ENCODE measurements at places on chromosomes 11 and 22. TPM values are rescaled to one million over a fixed set of nuclear protein-coding genes. Genes with fewer than 3 reads are reported as not detected.
A peak's percentile ranks its signal among the peaks of the same experiment; 100 is the strongest.

The SHISAL1 gene
- total RNA-seq = 1.5 TPM

The PTPRJ gene
- 19.8 TPM for total RNA-seq

The TRIM48 gene
- not detected for total RNA-seq

The CHST1 gene
- total RNA-seq = not detected

The HSPB2 gene
- not detected for total RNA-seq

The OR52E6 gene
- total RNA-seq = not detected

The NEFH gene
- total RNA-seq = not detected

DNA sequence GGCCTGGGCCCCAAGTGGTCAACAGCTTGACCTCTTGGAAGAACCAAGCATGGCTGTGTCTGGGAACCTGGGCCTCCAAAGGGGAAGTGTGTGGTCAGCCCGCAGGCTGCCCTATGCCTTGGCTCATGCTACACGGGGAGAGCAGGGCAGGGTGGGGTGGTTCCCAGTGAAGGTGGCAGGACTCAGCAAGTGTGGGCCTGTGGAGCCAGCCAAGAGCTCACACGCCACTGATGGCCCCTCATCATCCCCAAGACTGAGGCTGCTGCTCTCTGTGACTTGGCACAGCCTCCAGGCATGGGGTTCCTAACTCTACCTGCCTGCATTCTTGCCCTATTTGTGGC, 15.9 kb upstream of the DGCR8 start:
- peaks cover 4% of the 10 kb centered on the region for H3K4me1 ChIP-seq
- H3K27ac ChIP-seq = no peak overlapping the region
- no peak for DNase-seq
- no peaks in the 10 kb centered on the region for H3K27me3 ChIP-seq
- peaks cover 21% of the 10 kb centered on the region for H3K36me3 ChIP-seq

DNA sequence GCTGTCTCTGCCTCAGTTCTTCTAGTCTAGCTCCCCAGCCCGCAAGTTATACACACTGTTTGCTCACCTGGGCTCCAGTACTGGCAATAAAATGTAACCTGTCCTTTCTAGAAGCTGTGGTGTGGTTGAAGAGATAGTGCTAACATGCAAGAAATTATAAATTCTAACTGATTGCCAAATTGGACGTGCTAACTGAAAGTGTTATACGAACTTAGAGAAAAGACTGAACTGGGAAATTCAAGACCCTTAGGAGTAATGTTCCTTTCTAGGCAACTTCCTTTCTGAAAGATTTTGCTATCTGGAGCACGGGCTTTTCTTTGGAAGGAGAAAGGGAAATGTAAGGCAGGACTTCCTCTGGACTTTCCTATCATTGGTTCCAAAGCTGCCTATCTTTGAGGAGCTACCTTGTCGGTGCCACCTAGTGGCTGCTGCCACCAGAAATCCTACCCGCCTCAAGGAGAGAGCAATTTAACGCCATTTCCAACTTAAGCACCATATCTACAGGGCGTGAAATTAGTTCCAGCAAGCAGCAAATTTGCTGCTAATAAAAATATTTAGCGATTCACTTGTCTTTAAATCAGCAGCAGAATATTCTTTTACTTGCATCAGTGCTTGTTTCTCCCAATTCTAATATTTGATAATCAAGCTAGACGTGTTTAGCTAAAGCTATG, 12.7 kb upstream of the TMEM218 start:
- no peak for DNase-seq
- no peaks in the 10 kb centered on the region for H3K36me3 ChIP-seq
- H3K27ac ChIP-seq = no peak overlapping the region
- no peak overlapping the region for H3K4me3 ChIP-seq
- no peaks in the 10 kb centered on the region for H3K27me3 ChIP-seq

DNA sequence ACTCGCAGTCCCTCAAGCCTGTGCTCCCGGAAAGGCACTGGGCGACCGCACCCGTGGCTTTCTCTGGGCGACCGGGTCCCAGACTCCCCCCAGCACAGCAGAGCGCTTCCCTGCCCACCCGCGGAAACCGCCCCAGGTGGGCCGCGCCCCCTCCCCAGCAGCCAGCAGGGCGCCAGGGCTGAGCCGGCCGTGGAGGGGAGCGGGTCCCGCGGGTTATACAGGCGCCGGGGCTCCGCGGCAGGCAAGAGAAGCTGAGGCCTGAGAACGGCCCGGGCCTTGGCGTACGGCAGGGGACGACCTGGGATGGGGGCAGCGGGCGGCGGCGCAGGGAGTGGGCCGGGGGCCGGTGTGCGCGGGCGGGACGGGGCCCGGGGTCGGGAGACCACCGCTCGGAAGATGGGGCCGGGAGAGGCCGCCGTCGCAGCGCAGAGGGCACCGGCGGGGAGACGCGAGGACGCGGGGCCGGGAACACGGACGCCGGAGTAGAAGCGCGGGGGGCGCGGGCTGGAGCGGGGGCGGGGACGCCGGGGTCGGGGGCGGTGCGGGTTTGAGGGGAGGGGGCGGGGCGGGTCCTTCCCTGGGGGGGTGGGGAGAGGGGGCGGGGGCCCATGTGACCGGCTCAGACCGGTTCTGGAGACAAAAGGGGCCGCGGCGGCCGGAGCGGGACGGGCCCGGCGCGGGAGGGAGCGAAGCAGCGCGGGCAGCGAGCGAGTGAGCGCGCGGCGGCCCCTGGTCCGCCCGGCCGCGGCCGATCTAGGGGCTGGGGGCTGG, at the start of gene MDK:
Gene MDK, plus strand, starts transcription at position 622 of the 771 bp plus-strand sequence. CDS start 389 bp downstream, outside the sequence.
- peaks cover 22% of the 10 kb centered on the region for H3K4me1 ChIP-seq
- peak within 1 kb of the TSS; percentile 64 for H3K27ac ChIP-seq
- peaks cover 13% of the 10 kb centered on the region for H3K36me3 ChIP-seq
- peak within 1 kb of the TSS; percentile 54 for H3K4me3 ChIP-seq
- DNase-seq = no peak

DNA sequence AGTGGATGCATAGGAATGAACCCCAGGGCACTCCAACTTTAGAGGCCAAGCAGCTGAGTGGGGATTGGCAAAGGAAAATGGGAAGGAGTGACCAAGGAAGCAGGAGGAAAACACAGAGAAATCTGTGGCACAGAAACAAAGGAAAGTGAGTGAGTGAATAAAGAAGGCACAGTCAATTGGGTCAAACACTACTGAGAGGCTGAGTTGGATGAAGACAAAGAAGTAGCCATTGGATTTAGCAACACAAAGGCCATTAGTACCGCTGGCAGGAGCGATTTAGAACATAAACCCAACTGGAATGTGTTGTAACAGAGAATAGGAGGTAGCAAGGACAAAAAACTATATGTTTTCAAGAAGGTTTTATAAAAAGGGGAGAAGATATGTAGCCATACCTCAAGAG, 6.6 kb upstream of the NXPE1 start:
- H3K27ac ChIP-seq = no peak overlapping the region
- H3K36me3 ChIP-seq = no peaks in the 10 kb centered on the region
- peaks cover 4% of the 10 kb centered on the region for H3K4me1 ChIP-seq
- DNase-seq = no peak

DNA sequence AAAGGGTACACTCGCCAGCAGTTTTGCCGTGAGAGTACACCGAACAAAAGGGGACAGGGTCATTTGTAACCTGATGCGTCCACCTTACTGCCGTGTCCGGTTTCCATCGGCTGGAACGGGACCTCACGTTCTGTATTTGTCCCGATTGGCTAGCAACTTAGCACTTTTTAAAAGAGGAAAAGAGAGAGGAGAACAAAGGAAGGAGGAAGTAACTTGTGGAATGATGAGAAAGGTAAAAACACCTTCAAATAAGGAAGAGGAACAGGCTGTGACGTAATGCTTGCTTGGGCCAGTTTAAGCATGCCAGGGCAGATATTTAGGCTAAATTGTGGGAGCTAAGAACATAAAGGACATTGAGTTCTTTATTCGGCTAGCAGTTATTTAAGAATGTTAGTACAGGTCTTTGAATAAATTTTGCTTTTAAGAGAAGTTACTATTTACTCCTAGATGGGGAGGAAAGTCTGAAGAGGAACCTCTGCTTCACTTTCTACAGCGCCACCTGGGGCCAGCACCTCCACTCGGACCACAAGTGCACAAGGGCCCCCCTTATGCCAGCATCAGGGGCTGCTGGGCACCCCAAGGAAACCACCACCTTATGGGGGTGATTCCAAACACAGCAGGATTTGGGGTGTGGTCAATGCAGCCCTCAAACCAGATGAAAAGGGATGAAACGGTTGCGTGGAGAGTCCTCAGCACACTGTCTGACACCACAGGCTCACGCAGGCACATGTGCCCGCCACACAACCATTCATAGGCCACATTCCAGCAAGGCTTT, 5.8 kb downstream of the ARSA start:
- no peak overlapping the region for H3K4me3 ChIP-seq
- no peak overlapping the region for H3K27ac ChIP-seq
- peaks cover 30% of the 10 kb centered on the region for H3K27me3 ChIP-seq
- peaks cover 19% of the 10 kb centered on the region for H3K4me1 ChIP-seq

DNA sequence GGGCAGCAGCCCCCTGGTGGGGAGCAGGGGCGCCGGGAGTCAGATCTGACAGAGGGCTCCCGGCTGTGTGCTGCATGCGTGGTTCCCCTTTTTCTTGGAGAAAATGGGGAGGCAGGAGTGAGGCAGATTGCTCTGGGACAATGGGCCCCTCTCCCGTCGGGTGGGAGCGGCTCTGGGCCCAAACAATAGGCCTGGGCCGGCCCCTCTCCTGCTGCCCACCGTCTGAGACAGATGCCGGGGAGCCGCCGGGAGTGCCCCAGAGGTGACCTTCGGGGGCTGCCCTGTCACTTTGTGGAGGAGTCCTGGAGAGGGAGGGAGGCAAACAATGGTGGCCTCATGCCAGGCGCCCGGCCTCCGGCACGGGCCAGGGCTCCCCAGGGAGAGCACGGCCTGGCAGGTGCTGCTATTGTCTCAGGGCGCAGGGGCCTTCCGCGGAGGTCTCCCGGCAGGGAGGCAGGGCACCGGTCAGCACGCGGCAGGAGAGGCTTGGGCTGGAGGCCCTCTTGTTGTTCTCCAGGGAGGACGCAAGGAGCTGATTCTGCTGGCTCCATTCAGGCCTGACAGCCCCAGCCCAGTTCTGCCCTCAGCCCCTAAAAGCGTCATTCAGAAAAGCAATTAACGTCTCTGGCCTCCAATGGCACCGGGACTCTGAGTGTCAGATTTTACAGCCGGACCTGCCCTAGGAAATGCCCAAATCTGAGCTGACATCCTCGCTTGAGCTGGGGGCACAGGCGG, 44.8 kb downstream of the SMIM38 start:
- no peaks in the 10 kb centered on the region for H3K36me3 ChIP-seq
- DNase-seq = no peak
- no peak overlapping the region for H3K4me3 ChIP-seq
- no peaks in the 10 kb centered on the region for H3K27me3 ChIP-seq
- H3K27ac ChIP-seq = no peak overlapping the region
- peaks cover 7% of the 10 kb centered on the region for H3K4me1 ChIP-seq

DNA sequence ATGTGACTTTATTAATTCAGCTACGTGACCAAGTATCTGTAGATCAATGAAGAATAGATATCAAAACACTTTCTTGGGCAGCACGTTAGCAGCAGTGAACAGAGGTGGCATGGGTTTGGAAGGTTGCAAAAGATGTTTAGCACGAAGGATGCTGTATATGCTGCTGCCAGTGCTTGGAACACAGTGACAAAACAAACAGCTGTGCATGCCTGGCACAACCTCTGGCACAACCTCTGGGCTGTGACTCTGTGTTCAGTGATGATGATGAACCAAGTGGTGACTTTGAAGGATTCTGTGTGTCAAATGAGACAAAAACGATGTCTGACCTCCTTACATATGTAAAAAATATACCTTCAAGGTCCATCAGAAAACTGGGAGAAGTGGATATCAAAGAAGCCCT, 104.7 kb downstream of the TBC1D22A start:
- no peaks in the 10 kb centered on the region for H3K27me3 ChIP-seq
- DNase-seq = no peak
- H3K4me3 ChIP-seq = no peak overlapping the region
- H3K36me3 ChIP-seq = no peaks in the 10 kb centered on the region

DNA sequence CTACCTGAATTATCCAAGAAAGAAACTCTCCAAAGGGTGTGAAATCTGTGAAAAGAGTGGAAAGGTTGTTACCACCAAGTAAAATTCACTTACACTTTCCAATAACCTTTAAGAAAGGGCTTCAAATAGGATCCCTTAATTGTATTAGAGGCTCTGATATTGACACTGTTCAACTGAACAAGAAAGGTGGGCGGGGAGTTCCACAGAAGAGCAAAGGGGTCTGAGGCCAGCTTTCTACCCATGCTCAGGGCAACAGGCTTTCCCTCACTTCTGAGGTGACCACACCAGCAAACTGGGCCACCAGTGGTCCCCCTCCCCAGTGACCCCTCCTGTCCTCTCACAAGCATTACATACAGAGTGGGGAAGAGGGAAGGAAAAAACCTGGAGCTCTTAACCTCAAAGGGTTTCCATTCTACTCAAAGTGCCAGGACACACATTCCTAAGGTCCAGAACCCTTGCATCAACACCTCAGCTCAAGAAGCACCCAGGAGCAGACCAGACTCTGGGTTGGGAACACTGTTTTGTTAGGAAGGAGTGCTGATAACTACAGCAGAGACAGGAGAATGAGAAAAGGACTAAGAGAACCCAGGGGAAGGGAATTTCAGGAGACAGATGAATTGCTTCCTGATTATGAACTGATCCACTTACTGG, 71.6 kb upstream of the AKIP1 start:
- H3K36me3 ChIP-seq = no peaks in the 10 kb centered on the region
- peaks cover 35% of the 10 kb centered on the region for H3K4me1 ChIP-seq
- peak overlapping the region; percentile 76 for H3K27ac ChIP-seq
- no peak overlapping the region for H3K4me3 ChIP-seq
- no peaks in the 10 kb centered on the region for H3K27me3 ChIP-seq

DNA sequence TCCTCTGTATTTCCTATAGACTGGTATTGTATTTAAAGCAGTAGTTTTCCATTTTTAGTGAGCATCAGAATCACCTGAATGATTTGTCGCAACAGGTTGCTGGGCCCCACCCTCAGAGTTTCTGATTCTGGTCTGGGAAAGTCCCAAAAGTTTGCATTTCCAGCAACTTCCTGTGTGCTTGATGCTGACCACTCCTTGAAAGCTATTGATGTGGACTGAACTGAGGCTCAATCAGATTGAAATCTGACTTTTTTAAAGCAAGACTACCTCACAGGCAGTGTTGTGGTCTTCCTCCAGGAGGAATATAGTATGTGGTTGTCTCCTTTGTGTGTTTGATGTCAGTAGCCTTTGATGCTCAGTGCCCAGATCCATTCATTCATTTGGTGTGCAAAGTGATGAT, 17.2 kb upstream of the MPZL2 start:
- H3K27me3 ChIP-seq = no peaks in the 10 kb centered on the region
- H3K4me1 ChIP-seq = no peaks in the 10 kb centered on the region
- no peaks in the 10 kb centered on the region for H3K36me3 ChIP-seq
- no peak overlapping the region for H3K27ac ChIP-seq

DNA sequence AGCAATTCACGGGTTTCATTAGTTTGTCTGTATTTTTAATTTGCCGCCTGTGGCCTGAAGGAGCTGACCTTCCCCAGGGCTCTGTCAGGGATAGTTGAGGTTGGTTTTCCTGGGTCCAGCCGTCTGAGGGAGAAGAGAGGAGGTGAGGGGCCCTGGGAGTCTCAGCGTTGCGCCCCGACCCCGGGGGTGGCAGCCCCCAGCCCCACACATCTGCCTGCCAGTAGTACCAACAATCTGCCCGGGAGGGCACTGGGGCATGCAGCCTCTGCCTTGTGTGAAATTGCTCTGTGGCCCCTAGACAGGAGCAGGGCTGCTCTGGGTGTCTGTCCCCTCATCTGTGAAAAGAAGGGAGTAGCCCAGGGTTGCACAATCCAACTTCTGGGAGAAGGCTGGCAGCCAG, 6.6 kb downstream of the B3GAT1 start:
- H3K4me3 ChIP-seq = no peak overlapping the region
- H3K27ac ChIP-seq = no peak overlapping the region
- DNase-seq = no peak
- H3K36me3 ChIP-seq = no peaks in the 10 kb centered on the region

Measured in SJSA1 (cell line).